AML-193 (cell line): ENCODE measurements at places on chromosomes 3 and 15.

- DNase-seq: no peak
These were observed 1054.6 kb downstream of the NTRK3 start for GRCh38 chr15:87201986-87202385.

GRCh38 chr15:41967506-41968206 is 4.7 kb downstream of the EHD4 start:
- DNase-seq: peak; percentile 95

DNA sequence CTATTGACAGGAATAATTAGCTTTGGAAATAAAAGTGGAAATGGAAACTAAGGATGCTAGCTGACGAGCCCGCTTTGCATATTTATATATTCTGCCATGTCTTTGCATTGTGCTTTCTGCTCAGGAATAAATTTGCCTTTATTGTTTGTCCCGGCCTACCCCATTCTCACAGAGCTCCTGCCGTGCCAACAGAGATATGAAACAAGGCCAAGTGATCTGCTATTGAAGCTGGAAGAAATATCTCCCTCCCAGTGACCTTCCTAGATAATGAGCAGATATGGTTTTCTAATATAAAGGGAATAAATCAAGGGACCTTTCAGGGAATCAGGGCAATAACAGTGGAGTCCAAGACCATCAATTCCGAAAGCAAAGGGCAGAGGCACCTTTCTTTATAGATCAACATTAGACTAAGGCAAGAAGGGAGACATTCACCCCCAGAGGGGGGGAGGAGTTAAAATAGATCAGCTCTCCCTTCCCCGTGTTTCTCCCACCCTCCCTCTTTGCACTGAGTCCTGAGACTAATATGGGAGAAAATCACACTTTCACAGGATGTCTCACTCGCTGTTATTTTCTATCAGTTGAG is 664.6 kb downstream of the AGBL1 start:
- DNase-seq: no peak

DNA sequence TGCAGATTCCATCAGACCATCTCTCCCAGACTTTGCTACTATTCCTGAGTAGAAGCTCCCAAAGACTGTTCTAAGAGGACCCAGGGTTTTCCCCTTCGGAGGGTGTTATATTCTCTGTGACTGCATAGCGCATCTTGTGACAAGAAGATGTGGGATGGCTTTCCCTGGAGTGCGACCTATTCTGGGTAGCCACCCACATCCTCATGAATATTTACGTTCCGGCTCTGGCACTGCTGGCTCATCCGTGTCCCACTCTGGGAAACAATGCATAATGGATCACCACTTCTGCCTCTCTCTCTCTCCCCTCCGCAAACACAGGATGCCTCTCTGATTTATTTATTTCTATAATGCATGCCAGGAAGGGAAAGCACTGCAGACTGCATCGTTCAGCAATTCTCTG is 166.1 kb downstream of the PYDC2 start:
- DNase-seq: no peak

GRCh38 chr3:52099001-52099401 is 42.6 kb upstream of the DUSP7 start:
- DNase-seq: no peak
